ENCODE measurements at places on chromosomes 1 and 21.

GRCh38 chr1:209416039-209416438 lies 167.5 kb upstream of the CAMK1G start:
- DNase-seq: no peak

- no peak for DNase-seq
Measured at GRCh38 chr1:230123280-230124185, 56.5 kb downstream of the GALNT2 start.

DNA sequence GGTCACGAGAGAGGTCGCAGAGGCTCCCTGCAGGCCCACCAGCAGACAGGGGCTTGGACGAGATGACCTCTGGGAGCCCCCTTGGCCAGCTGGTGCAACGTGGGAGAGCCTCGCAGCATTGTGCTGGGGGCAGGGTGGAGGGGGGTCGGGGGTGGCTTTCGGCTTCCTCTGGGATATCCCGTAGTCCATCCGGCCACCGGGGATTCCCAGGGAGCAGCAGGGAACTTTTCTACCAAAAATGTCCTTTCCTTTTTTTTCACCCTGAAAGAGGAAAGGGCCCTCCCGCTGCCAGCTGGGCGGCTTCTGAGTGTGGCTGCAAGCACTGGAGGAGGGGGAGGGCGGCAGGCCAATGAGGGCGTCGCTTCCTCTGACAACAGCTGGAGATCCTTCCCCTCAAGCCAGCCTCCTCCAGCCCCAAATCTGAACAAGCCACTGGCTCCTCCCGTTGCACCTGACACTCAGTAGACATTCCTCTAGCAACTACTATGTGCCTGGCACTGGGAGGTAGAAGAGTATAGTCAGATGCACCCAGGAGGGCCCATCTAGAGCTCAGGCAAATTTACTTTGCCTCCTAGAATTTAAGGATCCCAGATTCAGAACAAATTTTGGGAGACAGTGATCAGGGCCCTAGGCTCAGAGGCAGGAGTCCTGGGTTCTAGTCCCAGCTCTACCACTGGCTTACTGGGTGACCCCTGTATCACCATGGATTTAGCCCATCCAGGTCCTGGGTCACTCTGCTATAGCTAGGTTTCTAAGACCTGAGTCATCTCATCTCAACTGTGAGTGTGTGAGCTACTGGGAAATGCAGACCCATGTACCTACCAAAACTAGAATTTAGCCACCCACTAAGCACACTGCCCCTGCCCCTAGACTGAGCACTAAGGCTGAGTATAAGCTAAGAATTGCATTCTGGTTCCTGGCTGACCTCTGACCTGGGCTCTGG lies 2.7 kb downstream of the MOB3C start:
- DNase-seq: no peak

- DNase-seq: no peak
Measured at GRCh38 chr1:7247791-7248548, 462.7 kb downstream of the CAMTA1 start.

- no peak for DNase-seq
Measured at GRCh38 chr1:157849229-157849875, 7.7 kb upstream of the CD5L start.

DNA sequence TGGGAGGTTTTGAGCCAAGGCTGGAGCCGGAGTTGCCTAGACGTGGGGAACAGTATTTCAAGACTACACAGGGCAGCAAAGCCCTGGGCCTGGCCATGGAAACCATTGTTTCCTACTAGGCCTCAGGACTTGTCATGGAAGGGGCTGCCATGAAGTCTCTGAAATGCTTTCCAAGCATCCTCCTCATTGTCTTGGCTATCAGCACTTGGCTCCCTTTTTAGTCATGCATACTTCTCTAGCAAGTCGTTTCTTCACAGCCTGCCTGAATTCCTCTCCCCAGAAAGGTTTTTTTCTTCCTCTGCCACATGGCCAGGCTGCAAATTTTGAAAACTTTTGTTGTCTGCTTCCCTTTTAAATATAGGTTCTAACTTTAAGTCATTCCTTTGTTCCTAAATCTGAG lies 406.6 kb upstream of the TMPRSS15 start:
- no peak for DNase-seq

DNA sequence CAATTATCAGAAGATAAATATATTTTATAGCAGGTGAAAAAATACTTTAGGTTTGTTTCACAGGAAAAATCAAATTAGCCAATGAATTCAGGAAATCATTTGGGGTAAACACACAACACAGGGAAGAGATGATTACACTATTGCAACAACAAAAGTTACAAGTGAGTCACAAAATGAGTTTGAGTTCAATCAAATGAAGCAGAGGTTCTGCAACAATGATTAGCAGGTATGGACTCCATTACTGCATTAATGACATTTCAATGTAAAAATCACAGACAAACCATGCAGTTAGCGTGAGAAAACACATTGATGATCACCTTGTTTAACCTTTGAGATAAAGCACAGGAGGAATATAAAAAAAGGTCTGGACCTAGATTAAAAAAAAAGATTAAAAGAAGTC lies 9.7 kb downstream of the ADGRL4 start:
- no peak for DNase-seq

DNA sequence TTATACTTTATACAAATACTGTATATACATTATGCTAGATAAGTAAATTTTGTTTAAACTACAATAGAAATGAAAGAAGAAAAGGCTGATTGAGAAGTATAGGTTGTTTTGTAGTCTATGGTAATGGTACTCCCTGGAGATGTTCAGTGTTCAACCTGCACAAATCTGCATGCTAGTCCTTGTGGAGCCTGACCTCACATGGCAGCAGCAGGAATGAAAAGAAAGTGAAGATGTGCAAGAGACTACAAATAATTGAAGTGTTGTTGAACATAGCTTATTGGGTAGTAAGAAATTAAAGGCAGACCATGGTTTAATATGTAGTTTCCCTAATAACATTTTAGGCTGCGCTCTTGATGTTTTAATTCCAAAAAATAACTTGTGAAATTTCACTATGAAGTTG lies 201.2 kb downstream of the TGFB2 start:
- no peak for DNase-seq
